ENCODE measurements at places on chromosomes 7 and 10. TPM values are rescaled to one million over a fixed set of nuclear protein-coding genes. Genes with fewer than 3 reads are reported as not detected.

The TRIM8 gene
- total RNA-seq: 39.3 TPM

The NUB1 gene
- total RNA-seq: 54.4 TPM

The CPA2 gene
- total RNA-seq: not detected

The BAMBI gene
- total RNA-seq: 39.1 TPM

The EBF3 gene
- 2.5 TPM for total RNA-seq

The ZNF277 gene
- 34.5 TPM for total RNA-seq

The DENND2A gene
- total RNA-seq: 26.9 TPM

The LLCFC1 gene
- total RNA-seq: not detected

The LGI1 gene
- not detected for total RNA-seq

- no peak for DNase-seq
Measured at GRCh38 chr7:625376-625971, 101.0 kb upstream of the DNAAF5 start.

- no peak for DNase-seq
Measured at GRCh38 chr7:42960762-42961161, 28.6 kb downstream of the MRPL32 start.

GRCh38 chr10:131231965-131232541 lies 79.5 kb downstream of the TCERG1L start:
- no peak for DNase-seq

GRCh38 chr7:108310351-108310750 lies 145.9 kb downstream of the NRCAM start:
- peak; percentile 24 for DNase-seq

- DNase-seq: peak; percentile 22
Measured at GRCh38 chr7:134254311-134254710, 62.4 kb downstream of the SLC35B4 start.

DNA sequence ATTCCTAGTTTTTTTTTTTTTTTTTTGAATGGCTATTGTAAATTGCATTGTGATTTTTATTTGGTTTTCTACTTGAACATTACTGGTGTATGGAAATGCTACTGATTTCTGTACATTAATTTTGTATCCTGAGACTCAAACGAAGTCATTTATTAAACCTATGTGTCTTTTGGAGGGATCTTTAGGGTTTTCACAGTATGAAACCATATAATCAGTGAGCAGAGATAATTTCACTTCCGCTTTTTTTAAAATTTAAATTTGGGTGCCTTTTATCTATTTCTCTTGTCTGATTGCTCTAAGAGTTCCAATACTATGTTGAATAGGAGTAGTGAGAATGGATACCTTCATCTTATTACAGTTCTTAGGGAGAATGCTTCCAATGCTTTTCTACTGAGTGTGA lies 102.7 kb downstream of the ZWINT start:
- DNase-seq: no peak

GRCh38 chr7:35250941-35251340 lies 3.0 kb downstream of the TBX20 start:
- DNase-seq: no peak

DNA sequence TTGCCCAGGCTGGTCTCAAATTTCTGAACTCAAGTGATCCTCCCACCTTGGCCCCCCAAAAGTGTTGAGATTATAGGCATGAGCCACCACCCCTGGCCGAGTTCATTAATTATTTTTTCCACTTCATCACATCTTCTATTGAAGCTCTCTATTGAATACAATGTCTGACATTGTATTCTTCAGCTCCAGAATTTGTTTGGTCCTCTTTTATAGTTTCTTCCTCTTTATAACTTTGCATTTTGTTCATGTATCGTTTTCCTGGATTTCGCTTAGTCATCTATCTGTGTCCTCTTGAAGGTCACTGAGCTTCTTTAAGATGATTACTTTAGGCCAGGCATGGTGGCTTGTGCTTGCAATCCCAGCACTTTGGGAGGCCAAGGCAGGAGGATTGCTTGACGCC lies 30.2 kb downstream of the NOM1 start:
- DNase-seq: no peak

DNA sequence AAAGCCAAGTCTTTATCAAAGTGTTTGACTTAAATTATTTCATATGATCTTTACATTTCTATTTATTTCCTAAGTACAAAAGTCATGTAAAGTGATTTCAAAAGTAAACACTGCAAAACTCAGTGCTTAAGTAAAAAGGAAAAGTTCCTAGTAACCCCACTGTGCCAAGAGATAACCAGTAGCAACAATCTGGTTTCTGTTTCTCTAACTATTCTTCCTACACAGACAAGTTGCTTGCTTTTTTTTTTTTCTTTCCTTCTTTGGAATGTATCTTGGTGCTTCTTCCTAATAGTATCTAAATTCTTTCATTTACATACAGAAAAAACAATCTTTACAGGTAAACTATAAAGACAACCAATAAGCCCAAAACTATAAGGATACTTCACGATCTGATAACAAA lies 3.1 kb downstream of the JCAD start:
- no peak for DNase-seq

- peak; percentile 77 for DNase-seq
Measured at GRCh38 chr10:24428410-24428782, 219.5 kb downstream of the KIAA1217 start.

GRCh38 chr10:17010363-17011145 lies 119.1 kb downstream of the CUBN start:
- DNase-seq: no peak

GRCh38 chr10:98307916-98308541 lies 40.0 kb upstream of the LOXL4 start:
- DNase-seq: peak; percentile 23

DNA sequence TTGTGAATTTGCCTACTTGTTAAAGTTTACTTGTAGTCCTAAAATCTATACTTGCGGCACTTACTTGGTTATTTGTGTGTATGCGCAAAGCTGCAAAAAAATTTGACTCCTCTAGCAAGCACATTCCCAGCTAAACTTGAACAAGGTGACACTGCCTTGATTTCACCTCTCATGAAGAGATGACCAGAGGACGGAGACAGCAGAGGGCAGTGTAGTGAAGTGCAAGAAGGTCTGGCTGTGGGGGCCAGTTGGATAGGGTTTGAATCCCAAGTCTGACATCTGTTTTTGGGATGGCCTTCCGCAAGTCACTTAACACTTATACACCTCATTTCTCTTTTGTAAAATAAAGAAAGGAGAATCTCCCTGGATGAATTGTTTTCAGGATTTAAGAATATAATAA lies 15.7 kb downstream of the SLK start:
- no peak for DNase-seq

DNA sequence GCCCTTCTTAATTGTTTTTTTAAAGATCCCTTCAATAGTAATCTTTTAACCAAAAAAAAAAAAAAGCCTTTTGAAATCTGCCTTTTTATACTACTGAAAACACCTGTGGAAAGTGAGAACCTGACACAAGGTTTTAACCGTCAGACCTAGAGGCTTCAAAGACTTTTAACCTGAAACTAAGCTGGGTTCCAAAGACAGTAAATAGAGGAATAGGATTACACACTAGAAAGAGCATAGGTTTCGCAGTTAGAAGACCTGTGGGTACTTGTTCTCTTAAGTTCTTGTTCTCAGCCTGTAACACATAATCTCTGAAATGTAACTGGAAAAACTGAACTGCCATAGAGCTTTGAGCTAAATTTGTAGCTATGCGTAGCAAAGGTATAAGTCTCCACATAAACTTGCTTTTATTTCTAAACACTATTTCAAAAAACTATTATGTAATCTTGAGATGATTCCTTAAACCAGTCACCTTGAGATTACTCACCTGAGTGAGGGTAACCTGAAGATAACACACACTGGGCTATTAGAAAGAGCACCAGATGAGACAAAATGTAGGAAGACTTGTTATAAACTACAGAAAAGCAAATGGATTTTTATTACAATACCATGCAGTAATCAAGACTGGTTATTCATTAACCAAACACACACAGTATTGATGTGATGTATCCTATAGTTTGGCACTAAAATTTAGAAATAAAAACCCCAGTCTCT lies 196.6 kb upstream of the FRMD4A start:
- DNase-seq: no peak

GRCh38 chr10:17021656-17022465 lies 107.8 kb downstream of the CUBN start:
- no peak for DNase-seq

GRCh38 chr10:76583711-76584161 lies 1053.9 kb downstream of the KCNMA1 start:
- DNase-seq: peak; percentile 65

- no peak for DNase-seq
Measured at GRCh38 chr10:87632454-87632853, 27.2 kb upstream of the PAPSS2 start.

- no peak for DNase-seq
Measured at GRCh38 chr7:107353701-107354100, 116.2 kb upstream of the GPR22 start.

DNA sequence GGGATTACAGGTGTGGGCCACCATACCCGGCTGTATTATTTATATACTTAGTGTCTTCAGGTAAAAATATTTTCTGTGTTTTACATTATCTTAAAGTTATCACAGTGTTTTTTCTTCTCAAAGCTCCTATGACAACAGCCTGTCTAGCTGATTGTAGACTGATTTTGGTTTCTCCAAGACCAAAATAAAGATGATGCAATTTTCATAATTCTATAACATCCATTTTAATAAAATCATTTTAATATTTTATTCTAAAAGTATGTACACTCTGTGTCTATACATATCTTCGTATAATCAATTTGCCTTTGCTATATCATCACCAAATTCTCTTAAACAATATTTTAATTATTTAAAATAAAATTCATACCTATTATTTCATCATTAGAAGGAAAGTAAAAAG lies 108.6 kb downstream of the TRIM24 start:
- DNase-seq: no peak

DNA sequence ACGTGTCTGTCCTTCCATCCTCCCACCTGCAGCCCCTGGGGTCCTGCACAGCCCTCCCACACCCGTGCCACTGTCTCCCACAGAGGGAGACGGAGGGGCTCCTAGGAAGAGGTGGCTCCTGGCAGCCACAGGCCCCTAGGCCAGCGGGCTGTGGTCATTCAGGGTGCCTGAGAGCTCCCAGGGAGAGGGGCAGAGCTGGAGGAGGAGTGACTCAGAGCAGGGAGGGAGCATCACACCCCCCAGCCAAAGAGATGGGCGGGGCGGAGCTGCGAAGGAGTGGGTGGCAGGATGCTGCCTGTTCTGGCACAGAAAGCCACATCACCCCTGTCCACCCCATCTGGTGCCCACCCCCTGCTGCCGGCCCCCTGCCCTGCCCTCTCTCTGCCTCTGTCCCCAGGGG lies 50.5 kb downstream of the STK32C start:
- DNase-seq: peak; percentile 61

DNA sequence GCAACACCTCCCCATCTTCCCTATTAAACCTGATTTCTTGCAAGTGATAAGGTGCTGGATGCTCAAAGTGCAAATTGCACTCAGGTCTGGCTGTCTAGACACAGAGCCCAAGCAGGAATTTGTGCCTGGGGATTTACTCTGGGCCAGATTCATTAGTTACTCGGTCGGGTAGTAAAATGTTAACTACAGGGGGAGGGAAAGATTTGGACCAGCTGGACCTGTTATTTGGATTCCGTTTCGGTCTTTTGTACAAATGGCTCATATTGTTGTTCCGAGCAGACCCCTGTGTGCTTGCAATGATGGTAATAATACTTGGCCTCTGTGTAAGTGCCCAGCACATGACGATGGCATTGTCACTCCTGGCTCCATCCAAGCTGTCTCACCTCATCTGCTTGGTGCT lies 609.6 kb downstream of the KCNMA1 start:
- no peak for DNase-seq

GRCh38 chr10:31803606-31804351 lies 124.9 kb downstream of the ARHGAP12 start:
- peak; percentile 68 for DNase-seq

DNA sequence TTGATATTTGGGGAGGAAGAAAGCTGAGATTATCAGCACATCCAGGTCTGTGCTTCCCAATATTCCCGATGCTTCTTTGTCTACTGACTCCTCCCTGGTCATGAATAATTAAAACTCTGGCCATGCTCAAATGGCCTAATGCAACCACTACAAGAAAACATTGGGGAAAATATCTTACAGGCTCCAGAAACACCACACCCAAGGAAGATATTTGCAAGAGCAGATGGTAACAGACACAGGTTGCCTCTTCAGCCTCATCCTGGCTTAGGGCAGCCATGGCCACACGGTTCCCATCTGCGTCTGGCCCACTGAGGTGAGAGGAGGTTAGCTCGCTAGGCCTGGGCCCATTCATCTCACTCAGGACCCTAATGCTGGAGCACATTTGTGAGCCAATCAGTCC lies 108.4 kb upstream of the SDK1 start:
- no peak for DNase-seq

DNA sequence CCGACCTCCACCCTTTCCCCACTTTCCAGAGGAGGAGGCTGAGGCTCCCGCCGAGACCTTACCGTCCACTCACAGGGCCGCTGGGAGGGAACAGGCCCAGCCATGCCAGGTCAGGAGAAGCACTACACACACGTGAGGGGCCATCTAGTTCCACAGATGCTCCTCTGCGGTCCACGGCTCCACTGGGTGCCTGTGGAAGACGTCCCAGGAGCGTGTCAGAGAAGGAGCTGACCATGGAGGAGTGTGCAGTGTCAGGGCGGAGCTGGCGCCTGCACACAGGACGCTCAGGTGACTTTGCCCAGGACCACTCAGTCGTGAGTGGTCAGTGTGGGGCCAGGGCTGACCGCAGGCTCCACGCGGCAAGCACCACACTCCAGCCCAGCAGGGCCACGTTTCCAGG lies 8.0 kb upstream of the SHH start:
- DNase-seq: no peak
